CD4-positive, alpha-beta T cell treated with Interleukin-6 at 100 ng/mL for 8 hours (primary cell): ENCODE measurements at places on chromosomes 16 and 17.

DNA sequence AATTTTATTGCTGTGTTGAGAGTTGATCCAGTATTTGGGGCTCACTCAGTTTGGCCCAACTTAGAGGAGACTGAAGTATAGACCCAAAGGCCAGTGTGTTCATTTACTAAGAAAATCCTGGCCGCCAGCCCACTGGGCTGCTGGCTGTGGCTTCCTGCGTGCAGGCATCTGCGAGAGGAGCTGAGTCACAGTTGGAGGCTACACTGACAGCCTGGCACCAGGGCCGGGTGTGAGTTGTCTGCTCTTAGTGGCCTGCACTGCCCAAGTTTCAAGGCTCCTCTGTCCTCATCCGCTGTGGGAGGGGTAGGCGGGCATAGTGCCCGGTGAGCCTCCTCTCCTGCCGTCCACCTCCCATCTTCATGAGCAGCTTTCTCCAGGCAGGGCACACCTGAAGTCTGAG is 54.2 kb downstream of the PLD6 start:
- DNase-seq: peak; percentile 24

DNA sequence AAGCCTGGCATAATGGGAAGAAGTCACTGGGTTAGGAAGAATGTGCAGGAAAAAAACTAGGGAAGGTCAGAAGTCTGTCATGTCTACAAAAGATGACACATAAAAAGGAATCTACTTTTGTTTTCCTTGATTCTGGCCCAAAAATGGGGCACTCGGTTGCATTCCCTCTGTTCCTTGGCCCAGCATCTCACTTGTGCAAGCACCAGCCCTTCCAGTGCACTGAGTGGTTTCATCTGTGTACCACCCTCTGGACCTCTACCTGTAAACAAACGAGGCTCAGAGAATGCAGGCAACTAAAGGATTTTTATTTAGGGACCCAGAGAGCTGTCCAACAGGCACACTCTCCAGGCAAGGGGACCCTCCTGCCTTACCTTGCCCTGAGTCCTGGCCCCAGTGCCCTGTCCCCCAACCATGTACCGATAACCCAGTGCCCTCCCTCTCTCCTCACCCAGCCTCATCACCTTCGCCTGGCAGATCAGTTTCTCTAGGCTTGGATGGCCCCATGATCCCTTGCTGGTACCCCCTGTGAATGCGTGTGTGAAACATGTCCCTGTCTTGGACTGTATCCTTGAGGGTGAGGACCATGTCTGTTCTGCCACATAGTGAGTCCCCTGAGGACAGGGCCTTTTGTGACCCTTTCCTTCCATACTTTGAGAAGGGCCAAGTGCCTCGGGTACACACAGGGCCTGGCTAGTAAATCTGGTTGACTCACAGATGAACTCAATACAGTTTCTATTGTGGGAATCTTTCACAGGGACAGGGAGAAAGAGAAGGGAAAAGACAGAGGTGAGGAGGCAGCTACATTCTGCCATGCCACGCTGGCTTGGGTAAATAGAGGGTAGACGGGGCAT is 13.3 kb downstream of the NXPH3 start:
- DNase-seq: no peak

GRCh38 chr17:3892095-3892998 is 506 bp downstream of the CAMKK1 start:
- peak; percentile 80 for DNase-seq

- DNase-seq: no peak
Measured at GRCh38 chr17:9473711-9474110, 101.9 kb downstream of the STX8 start.
